ENCODE measurements at places on chromosomes 4 and X. TPM values are rescaled to one million over a fixed set of nuclear protein-coding genes. Genes with fewer than 3 reads are reported as not detected.
A peak's percentile ranks its signal among the peaks of the same experiment; 100 is the strongest.

DNA sequence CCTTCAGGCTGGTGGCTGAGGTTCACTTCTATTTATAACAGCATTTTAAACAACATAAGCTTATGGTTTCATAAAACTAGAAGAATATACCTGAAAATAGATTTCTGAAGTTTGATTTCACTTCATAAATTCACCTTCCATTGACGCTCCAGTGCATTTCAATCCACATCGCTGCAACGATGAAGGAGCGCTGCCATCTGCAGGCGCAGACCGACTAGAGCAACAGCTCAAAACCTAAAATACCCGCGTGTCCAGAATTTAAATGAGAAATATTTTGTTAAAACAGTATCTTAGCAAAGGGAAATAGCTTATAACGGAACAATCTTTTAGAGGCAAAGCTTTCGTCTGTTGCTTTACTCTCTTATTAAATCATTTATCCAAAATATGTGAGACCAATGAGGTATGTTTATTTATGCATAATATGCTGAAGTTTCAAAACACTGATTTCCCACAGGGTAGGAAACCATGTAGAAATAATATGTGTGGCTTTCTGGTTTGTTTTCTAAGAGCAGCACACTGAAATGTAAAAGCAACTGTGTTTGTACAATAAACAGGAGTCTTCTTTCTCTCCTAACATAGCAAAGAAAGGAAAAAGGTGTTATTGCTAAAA, 816.4 kb upstream of the FRG1 start:
- DNase-seq, result no peak

GRCh38 chr4:1572964-1573720, 111.0 kb downstream of the FAM53A start:
- DNase-seq, result no peak

- DNase-seq, result no peak
Measured at GRCh38 chrX:140866446-140866845, 135.9 kb upstream of the SPANXB1 start.

GRCh38 chr4:121057466-121057922, 14.8 kb downstream of the NDNF start:
- DNase-seq, result no peak

NUDT11 gene
- total RNA-seq, result 11.8 TPM

- DNase-seq, result no peak
Measured at GRCh38 chrX:76538860-76539259, 111.3 kb downstream of the MAGEE1 start.

KLHL13 gene
- total RNA-seq, result 0.82 TPM

DNA sequence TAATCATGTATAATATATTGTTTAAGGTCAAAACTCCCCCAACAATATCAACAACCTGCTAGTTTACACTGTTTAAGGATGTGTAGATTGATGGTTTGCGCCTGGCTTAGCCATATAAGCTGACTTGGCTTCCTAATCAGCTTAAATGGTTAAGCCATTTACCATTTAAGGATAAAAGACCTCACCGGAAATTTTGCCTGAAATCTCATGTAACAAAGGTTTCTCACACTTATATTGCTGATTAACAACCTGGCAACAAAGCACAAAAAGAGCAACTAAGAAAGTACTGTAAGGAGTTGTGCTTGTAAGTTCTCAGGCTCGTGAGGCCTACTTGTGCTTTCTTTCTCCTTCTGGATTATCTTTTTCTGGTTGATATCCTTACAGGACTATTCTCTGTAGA, 485.2 kb downstream of the GABRG1 start:
- no peak for DNase-seq

- DNase-seq, result no peak
Measured at GRCh38 chrX:36534900-36535299, 473.3 kb upstream of the FAM47C start.

YTHDC1 gene
- total RNA-seq, result 39.3 TPM

PRDM8 gene
- total RNA-seq, result 7.8 TPM

DNA sequence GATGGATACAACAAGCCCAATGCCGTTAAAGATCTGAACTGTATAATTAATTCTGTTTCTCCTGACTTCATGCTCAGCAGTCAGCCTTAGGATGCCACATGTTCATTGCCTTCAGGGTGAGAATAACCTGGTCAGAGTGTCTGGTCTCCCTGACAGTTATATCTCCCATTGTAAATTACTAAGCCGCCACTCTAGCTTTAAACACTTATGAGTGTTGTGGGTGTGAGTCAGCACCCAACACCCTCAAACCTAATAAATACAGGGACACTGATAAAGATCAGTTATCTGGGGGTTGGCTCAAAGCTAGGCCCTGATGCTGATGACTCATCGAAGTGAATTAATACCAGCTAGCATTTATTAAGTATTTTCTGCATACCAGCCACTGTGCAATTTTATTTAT, 64.9 kb upstream of the DYNLT3 start:
- DNase-seq, result peak; percentile 46

- no peak for DNase-seq
Measured at GRCh38 chr4:135319685-135320084, 1118.1 kb upstream of the PABPC4L start.

DNA sequence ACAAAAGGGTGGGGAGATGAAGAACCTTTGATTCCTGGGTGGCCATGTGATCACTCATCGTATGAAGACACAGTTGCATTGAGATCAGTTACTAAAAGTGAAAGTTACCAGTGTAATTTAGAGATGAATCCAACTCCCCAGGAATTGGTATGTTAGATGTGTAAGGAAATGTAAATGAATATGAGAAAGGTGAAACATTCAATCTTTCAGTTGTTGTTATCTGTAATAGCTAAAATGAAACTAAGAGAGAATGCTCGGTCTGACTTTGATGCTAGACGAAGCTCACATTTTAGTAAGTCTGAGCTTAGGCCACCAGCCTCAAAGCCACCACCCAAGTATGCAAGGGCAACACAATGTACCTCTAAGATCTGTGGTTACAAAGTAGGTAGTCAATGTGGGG, 194.3 kb upstream of the POF1B start:
- DNase-seq, result no peak

ASB9 gene
- total RNA-seq, result not detected

- DNase-seq, result no peak
Measured at GRCh38 chrX:22628275-22628674, 355.6 kb downstream of the CBLL2 start.

DNA sequence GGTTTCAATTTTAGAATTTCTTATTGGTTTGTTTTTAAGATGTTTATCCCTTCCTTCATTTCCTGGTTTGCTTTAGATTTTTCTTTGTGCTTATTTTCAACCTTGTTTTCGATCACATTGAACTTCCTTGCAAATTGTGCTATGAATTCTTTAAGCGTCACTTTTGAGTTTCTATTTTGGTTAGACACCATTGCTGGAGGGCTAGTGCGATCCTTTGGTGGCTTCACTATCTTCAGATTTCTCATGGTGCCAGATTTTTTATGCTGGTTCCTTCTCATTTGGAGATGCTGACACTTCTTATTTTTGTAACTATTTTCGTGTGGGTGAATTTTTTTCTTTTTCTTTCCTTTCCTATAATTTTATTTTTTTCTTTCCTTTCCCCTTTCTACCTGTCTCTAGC, 227.2 kb upstream of the HDX start:
- DNase-seq, result no peak

- no peak for DNase-seq
Measured at GRCh38 chr4:123731035-123731434, 334.4 kb downstream of the SPRY1 start.

DNA sequence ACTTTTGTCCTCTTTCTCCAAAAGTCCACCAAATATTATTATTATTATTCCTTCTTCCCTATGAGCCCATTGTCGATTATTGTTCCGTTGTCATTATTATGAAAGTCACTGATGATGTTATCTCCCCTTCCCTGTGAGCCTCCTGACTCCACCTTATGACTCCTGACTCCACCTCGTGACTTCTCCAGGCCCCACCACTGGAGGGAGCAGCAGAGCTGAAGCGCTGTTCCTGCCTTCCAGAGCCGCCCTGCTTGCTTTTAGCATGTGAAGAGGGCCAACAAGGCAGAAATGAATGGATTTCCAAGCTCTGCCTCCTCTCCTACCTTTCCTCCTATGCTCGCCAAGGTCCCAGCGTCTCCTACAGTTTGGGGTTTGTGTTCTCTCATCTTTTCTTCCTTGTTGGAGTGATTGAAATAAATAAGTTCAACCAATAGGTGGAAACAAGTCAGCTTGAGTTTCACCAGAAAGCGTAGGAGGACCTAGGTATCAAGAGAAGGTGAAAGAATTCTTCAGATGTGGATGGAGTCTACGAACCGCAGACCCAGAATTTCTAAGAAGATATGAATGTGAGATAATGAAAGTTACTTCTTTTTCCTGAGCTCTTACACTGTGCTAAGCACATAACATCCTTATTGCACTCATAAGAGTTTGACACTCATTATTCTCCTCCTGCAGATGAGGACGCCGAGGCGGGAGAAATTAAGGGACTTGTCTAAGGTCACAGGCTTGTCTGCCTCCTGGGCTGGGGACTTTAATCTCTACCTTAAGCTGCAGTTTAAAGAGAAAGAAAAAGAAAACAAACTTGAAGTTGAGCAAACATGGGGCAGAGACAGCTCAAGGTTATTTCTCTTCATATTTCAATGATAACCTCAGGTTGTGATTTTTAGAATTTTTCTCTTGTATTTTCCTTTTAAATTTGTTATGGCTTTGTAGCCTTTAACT, 26.1 kb downstream of the IGSF1 start:
- DNase-seq, result no peak

CTAG2 gene
- total RNA-seq, result not detected

GRCh38 chrX:10971176-10971575, 140.0 kb upstream of the HCCS start:
- peak; percentile 58 for DNase-seq

TMEM150C gene
- 1.9 TPM for total RNA-seq

All from fibroblast of the aortic adventitia (primary cell).